ENCODE measurements at places on chromosomes 1 and 21.

DNA sequence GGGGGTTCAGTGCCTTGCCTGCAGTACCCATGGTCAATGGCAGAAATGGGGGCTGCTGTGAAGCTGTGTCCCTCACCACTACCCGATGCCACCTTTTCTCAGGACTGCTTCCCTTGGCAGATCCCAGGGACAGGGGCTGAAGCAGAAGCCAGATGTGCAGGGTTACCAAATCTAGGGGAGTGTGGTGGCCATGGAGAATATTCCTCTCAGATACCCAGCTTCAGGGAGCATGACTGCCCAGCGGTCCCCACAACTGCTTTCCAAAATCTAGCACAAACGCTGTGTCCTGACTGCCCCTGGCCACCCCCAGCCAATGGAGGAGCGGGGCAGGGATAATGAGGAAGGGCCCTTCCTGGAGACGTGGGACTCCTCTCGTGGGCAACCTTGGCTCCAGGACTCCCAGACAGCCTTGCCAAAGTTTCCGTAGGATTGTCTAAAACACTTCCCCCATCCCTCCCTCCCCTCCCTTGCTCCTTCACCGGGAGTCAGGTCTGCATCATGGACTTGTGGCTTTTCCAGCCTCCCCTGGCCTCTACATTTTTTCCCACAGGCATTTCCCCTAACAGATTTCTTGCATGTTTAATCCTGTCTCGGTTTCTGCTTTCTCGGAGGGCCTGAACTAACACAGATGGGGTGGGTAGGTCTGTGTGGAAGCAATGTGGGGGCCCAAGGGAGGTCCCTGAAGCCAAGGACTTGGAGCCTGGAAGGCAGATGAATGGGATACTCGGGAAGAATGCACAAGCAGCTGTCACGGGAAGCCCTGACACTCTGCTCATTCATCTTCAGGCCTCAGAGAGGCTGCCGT is 80.5 kb downstream of the OMA1 start:
- no peak for DNase-seq

- no peak for DNase-seq
Observed at GRCh38 chr1:206590025-206590758, 22.1 kb downstream of the EIF2D start.

DNA sequence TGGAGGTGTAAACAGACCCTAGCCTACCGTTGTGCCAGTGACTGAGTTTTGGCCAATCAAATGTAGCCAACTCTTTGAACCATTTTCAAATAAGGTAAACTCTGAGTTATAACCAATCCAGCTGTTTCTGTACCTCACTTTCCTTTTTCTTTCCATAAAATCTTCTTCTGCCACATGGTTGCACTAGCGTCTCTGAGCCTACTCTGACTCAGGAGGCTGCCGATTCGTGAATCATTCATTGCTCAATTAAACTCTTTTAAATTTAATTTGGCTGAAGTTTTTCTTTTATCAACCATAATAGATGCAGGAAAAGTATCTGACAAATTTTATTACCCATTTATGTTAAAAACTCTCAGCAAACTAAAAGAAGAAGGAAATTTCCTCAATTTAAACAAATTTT is 111.5 kb upstream of the LYPLAL1 start:
- no peak for DNase-seq

- DNase-seq = no peak
Observed at GRCh38 chr1:201468844-201469644, at the start of gene PHLDA3. Gene PHLDA3 (minus strand): TSS chr1:201469188. CDS start chr1:201468786, 402 bp downstream.

DNA sequence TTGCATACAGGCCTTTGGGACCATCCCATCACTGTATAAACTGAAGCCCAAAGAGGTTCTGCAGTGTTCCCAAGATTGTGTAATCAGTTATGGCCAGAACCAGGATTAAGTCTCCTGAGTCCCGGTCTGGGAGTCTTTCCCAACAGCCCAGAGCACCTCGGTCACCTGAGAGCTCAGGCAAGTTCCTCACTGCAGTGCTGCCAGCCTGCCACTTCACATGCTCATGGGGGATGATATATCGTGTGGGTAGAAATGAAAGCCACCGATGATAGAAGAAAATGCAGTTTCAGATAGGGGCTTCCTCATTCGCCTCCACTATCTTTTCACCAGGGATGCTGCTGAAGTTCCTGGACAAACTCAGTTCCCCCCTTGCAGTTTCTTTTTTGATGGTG is 30.4 kb downstream of the FHAD1 start:
- DNase-seq = no peak

GRCh38 chr1:219882096-219882495 is 46.3 kb downstream of the SLC30A10 start:
- no peak for DNase-seq

DNA sequence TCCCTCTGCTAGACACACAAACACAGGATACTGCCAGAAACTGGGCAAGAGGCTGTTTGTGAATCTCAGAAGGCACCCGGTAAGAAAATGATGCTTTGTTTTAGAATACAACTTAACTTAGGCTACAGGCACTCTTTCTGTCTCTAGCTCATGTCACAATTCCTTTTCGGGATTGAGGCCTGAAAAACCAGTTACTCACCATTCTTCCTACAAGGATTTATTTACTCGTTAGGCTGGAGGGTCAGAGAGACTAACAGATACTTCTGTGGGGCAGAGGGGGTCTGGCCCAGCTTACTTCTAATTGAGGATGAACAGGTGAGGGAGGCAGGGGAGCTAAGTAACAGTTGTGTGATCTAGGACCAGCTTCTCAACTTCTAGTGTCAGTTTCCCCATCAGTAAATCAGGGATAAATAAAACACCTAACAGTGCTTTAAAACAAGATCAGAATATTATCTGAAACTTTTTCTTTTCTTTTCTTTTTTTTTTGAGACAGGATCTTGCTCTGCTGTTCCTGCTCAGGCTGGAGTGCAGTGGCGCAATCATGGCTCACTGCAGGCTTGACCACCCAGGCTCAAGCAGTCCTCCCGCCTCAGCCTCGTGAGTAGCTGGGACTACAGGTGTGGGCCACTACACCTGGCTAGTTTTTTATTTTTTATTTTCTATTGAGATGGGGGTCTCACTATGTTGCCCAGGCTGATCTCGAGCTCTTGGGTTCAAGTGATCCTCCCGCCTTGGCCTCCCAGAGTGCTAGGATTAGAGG is 31.9 kb downstream of the NFYC start:
- no peak for DNase-seq

GRCh38 chr1:232209357-232209756 is 420.6 kb downstream of the SIPA1L2 start:
- no peak for DNase-seq

- no peak for DNase-seq
Observed at GRCh38 chr1:92461364-92462097, 25.2 kb downstream of the GFI1 start.

DNA sequence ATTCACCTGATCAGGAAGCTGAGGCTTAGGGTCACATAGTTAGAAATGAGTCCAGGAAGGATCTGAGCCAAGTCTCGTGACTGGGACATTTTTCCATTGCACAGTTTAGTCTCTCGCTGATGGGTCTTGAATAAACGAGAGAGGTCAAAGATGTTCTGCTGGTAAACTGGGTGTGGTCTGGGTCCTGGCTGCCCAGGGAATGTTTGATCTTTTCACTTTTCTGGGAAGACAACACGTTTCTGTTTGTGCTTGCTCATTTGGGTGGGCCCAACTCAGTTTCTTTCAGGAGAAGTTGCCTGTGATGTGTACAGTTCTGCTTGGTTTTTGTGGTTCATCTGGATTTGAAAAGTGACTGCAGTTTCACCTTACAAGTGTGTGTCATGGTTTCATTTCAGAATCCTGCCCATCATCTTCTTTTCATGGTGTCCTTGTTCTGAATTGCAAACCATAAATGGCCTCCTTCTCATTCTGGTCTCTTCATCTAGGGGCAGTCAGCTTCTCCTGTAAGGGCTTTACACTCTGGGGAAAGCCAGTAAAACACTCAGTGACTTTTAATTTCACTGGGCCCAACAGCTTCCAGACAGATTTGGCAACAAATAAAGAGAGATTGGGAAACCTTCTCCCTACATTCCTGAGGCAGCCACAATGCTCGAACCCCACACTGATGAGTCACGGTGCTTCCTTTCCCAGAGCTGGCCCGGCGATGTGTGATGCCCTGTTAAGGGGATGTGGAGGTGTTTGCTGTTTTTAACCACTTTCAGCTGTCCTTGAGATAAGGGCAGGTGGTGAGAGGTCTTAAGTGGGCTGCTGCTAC is 7.2 kb upstream of the TACSTD2 start:
- no peak for DNase-seq

DNA sequence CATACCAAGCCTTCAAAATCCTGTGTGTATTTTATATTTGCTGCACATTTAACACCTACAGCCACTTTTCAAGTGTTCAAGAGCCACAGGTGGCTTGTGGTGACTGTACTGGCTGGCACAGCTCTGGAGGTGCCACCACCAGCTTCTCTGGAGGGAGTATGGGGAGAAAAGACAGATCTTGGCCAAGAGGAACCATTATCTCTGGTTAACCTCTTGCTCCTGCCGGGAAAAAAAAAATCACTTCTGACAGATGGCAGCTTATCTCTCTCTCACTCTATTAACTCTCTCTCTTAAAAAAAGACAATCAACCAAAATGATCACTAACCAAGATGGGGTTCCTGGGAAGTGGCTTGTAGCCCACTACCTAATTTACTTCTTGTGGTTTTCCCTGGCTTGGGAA is 1.2 kb upstream of the RIIAD1 start:
- no peak for DNase-seq

- DNase-seq = no peak
Observed at GRCh38 chr1:115837740-115838421, 3.0 kb downstream of the NHLH2 start.

GRCh38 chr1:102174259-102174863 is 177.6 kb upstream of the OLFM3 start:
- DNase-seq = no peak

- no peak for DNase-seq
Observed at GRCh38 chr1:215156232-215156631, 73.7 kb downstream of the KCNK2 start.
